ENCODE measurements at places on chromosomes 3 and 15.

DNA sequence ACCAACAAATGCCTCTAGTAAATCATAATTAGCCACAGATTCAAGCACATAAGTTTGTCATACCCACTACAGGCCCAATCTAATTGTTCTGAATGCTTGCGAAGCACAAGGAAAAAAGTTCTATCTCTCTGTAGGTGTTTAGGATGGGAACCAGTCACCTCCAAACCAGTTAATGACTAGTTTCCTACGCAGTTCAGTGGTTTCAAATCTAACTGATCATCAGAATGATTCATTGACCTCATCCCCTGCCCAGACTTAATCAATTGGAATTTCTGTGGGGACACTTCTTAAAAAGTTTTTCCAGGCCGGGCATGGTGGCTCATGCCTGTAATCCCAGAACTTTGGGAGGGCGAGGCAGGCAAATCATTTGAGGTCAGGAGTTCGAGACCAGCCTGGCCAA, 24.3 kb upstream of the MASP1 start:
- no peak for DNase-seq

DNA sequence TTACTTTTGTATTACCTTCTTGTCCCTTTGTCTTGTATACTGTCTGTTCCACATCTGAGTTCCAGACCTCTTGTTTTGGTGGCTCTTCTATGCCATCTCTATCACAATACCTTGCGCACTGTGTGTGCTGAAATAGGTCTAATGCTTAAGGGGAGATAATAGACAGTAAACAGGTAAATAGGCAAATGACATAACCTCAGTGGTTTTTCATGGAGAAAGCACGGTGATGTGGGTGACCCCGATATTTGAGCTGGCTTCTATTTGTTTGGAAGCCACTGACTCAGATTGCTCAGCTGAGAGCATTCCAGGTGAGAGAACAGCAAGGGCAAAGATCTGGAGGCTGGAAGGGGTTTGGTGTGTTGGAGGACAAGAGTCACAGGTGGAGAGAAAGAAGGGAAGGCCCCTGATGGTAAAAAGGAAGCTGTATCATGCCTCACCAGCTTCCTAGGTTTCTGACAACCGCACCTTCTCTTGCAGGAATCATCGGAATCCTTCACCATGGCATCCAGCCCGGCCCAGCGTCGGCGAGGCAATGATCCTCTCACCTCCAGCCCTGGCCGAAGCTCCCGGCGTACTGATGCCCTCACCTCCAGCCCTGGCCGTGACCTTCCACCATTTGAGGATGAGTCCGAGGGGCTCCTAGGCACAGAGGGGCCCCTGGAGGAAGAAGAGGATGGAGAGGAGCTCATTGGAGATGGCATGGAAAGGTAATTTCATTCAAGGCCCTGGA, 795 bp downstream of the MCM2 start:
- no peak for DNase-seq

DNA sequence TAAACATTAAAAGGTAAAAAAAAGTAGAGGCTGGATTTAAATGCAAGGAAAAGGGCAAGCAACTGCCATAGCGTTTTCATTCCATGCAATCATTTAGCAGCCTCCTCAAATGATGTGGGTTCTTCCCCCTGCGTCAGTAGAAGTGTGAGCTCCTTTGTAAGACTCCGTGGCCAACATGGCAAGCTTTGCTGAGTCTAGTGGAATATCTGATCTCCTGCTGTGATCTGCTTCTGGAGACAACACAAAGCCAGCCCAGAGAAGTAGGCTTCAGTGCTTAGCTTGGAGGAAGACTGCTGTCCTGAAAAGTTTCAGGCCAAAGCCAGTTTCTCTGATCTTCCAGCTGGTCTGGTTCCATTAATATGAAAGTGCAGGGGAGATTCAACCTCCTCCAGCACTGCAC, 70.4 kb downstream of the ARPP21 start:
- no peak for DNase-seq

GRCh38 chr3:142077859-142078500, 71.4 kb downstream of the TFDP2 start:
- no peak for DNase-seq

GRCh38 chr15:46354443-46354842, 719.6 kb downstream of the SQOR start:
- DNase-seq = no peak

- no peak for DNase-seq
Measured at GRCh38 chr15:60418096-60418495, 20.3 kb upstream of the ANXA2 start.

DNA sequence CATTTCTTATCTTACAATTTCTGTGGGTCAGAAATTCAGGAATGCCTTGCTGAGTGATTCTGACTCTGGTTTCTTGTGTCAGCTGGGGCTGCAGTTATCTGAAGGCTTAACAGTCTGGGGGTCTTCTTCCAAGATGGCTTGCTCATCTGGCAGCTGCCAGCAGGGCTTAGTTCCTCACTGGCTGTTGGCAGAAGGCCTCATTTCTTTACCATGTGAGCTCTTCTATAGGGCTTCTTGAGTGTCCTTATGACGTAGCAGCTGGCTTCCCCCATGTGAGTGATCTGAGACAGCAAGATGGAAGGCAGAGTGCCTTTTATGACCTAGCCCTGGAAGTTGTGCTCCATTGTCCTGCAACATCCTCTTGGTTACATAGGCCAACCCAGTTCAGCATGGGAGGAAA, 82.0 kb upstream of the PDZRN3 start:
- no peak for DNase-seq

- DNase-seq = no peak
Measured at GRCh38 chr3:134754768-134755559, 40.1 kb upstream of the EPHB1 start.

GRCh38 chr15:91231703-91232102, 131.6 kb downstream of the SV2B start:
- no peak for DNase-seq

- DNase-seq = no peak
Measured at GRCh38 chr3:150079029-150079739, 108.5 kb upstream of the PFN2 start.

- DNase-seq = no peak
Measured at GRCh38 chr3:9172851-9173321, 76.6 kb downstream of the SRGAP3 start.

- no peak for DNase-seq
Measured at GRCh38 chr3:11306817-11307589, 34.8 kb downstream of the ATG7 start.

- DNase-seq = no peak
Measured at GRCh38 chr15:50463423-50464358, 39.5 kb downstream of the USP8 start.

Measured in CD4-positive, alpha-beta T cell treated with Interferon alpha-2 for 1 hour (primary cell).